ENCODE measurements at places on chromosomes 13 and 19.

- no peak for DNase-seq
Observed at GRCh38 chr19:55091126-55091910, 15.6 kb downstream of the EPS8L1 start.

DNA sequence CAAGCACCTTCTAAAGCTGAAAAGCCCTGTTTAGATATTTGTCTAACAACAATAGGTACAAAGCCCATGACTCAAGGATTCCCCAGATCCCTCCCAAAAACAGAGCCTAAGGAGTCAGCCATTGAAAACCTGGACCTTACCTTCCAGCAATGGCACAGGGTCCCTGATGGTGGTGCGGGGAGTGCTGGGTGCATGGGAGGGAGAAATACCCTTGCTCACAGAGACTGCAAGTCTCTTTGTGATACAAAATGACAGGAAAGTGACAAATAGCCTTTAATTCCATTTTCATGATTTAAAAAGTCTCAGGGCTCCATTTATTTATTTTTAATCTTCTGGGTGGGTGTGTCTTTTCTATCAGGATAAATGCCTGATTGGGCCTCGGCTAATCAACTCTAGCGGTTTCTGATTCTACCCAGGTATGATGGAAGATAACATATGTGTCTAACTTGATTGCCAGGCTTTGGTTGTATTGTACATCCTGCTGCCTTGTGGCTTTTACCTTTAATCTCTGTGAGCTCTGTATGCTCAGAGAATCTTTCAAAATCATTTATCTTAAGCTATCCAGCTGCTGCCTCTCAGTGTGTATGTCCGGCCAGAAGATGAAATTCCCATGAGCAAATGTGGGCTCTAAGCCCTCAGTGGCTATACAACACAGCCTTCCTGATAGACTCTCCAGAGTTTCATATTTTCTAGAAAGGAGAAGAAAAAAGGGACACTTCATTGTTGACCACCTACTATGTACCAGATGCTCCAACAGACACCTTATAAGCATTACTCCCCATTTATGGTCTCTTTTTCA lies 54.6 kb upstream of the FAM124A start:
- no peak for DNase-seq

DNA sequence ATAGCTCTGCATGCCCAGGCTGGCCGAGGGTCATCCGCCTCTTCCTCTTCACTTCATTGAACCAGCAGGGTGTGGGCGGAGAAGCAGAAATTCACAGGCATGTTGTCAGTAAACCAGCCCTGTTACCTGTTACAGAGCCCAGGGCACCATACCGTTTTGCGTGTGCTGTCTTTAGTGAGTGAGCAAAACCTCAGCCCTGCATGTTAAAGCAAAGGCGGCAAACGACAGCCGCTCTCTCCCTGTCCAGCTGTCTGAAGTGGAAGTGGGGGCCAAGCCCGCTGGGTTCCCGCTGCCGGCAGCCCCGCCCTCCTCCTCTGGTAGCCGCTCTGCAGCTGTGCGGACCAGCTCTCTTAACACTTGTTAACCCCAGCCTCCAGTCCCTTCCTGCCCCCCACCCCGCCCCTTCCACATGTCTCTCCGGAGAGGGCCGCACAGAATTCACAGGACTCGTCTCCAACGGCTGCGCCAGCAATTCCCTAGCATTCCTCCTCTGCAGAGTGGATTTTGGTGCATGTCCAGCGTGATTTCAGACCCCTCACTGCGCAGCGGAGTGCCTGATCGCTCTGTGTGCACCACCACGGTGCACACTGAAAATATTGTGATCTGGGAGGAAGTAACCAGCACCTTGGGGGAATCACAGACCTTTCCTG lies 12.7 kb downstream of the KLHL26 start:
- peak; percentile 88 for DNase-seq

GRCh38 chr19:52070496-52070895 lies 21.9 kb upstream of the ZNF432 start:
- DNase-seq: no peak

DNA sequence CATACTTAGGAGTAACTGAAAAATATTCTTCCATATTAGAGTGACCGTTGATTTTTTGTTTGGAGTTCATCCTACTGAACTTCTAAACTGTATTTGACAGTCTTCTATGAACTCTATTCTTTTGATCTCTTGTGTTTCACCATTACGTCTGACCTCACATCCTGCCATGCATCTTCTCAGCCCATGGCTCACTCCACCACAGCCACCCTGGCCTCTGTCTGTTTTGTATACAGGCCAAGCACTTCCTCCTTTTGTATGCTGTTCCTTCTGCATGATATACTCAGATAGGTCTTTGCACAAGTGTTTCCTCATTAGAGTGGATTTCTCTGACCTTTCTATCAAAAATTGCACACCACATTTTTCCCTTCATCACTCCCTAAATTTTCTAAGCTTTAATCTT lies 119.9 kb downstream of the MAB21L1 start:
- no peak for DNase-seq

GRCh38 chr19:7247155-7247554 lies 47.1 kb downstream of the INSR start:
- no peak for DNase-seq

DNA sequence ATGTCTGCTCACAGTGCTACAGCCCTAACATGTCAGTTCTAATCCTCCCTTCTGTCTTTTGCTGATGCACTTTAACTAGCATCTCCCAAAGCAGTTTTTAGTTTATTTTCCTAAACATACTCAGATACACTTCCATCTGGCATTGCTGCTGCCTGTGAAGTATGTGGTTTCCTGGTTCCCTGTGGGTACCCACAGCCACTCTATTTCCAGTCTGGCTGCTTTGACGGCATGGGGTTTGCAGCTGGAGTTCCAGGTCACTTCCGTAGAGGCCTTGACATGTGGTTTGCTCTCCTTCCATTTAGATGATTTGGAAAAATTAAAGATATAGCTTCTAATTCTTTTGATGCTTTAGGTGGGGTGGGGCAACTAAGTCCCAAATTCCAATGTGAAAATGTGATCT lies 375.5 kb downstream of the PCDH20 start:
- no peak for DNase-seq

- DNase-seq: no peak
Observed at GRCh38 chr19:2631213-2631821, 71.2 kb downstream of the GNG7 start.

DNA sequence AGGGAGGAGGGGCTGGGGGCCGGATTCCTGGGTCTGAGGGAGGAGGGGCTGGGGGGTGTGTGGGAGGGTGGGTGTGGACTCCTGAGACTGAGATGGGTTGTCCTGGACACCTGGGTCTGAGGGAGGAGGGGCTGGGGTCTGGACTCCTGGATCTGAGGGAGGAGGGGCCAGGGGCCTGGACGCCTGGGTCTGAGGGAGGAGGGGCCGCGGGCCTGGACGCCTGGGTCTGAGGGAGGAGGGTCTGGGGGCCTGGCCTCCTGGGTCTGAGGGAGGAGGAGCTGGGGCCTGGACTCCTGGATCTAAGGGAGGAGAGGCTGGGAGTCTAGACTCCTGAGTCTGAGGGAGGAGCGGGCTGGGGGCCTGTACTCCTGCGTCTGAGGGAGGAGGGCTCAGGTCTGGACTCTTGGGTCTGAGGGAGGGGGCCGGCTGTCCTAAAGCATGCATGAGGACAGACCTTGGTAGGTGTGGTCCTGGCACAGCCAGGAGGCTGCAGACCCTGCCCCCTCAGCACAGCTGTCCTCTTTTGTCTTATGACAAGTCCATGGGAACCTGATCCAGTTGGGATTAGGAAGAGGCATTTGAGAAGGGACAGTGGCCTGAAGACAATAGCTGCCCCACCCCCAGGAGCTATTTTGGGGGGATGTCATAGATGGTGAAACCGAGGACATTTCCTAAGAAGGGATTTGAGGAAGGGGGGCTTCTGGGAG lies 1.3 kb downstream of the TNNT1 start:
- no peak for DNase-seq

DNA sequence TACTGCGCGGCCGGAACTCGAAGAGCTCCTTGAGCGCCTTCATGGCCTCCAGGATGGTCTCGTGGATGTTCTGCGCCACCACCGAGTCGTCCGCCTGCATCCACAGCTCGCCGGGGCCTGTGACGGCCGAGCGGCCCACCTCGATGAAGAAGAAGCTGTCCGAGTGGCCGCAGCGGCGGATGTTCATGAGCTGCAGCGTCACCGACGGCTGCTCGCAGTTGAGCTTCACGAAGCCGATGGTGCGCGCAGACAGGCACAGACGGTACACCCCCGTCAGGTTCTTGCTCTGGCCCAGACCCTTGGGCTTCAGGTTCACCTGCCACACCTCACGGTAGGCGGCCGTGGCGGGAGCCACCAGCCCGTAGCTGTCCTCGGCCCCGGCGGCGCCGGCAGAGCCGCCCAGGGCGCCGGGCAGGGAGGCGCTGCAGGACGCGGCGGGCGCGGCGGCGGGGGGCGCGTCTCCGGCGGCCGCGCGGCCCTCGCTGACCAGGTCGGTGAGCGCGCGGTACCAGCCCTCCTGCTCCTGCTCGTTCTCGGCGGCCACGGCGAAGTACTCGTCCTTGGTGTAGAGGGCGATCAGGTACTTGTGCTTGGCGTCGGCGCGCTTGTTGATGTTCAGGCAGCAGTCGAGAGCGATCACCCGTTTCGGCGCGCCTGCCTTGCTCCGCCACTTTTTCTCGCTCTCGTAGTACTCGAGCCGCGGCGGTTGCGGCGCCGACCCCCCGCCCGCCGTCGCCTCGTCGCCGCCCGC lies 1.1 kb downstream of the IRS2 start:
- DNase-seq: peak; percentile 77

DNA sequence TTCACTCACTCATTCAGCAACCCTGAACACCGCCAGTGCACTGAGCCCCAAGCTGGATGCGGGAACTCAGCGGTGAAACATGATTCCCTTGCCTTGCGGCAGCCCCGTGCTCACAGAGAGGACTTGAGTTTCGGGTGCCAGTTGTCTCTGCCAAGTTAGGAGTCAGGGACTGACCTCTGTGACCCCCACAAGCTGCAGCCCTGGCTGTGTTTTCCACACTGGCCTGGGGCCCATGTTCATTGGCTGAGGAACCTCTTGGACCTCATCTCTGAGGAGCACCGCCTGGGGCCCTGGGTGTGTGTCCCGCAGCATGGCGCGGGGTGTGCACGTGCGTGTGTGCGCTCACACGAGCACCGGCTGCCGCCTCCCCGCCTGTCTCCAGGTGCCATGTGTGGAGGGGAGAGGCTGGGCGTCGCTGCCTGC lies 31.0 kb downstream of the CAPN12 start:
- DNase-seq: peak; percentile 86

GRCh38 chr19:15432018-15432494 lies 13.3 kb upstream of the AKAP8L start:
- DNase-seq: no peak

GRCh38 chr13:45870232-45870631 lies 18.7 kb upstream of the SIAH3 start:
- DNase-seq: no peak

DNA sequence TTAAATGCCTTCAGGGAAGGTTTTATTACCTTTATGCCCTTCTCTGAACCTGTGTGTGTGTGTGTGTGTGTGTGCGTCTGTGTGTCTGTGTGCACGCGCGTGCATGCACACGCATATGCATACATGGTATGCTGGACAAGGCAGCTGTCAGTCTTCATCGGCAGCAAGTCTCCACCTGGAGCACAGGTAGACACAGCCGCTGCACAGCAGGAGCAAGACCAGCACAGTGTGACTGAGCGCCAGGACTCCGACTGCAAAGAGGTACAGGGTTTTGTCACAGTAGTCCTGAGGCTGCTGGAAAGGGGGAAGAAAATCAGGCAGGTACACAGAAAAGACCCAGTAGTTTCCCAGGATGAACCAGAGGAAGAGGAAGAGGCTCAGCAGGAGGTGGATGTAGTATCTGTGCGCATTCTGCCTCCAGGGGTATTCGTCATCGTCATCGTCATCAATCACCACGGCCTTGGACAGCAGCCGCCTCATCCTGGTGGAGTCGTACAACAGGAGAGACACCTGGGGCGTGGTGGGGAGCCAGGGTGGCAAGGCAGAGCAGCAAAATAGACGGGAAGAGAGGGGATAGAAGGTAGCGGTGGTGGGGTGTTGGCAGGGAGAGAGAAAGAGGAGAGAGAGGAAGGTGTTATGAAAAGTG lies 12.8 kb upstream of the DHRS12 start:
- no peak for DNase-seq

DNA sequence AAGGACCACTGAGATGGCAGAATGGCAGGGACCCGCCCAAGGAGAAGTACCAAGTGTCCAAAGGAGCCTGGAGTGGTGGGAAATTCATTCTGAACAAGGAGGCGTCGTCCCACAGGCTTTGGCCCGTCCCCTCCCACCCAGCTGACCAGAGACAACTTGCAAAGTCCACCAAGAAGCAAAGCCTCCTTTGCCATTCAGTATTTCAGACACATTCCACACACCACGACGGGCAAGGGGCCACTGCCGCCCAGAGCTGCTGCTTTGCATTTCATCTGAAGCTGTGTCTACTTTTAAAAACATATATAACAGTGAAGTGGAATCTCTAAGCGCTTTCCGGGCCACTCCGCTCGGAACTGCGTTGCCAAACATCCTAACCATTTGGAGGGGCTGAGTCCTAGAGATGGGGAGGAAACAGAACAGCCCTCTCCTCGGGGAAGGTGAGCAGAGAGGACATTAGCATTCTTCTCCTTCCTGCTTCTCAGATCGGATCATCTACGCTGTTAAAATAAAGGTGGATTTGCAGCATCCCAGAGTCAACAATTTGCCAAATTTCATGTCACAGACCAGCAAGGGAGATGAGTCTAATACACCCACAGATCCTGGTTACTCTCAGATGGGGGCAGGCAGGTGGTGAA lies 89.0 kb upstream of the ZNF507 start:
- no peak for DNase-seq

GRCh38 chr19:2097203-2097885 lies 629 bp downstream of the IZUMO4 start:
- no peak for DNase-seq

DNA sequence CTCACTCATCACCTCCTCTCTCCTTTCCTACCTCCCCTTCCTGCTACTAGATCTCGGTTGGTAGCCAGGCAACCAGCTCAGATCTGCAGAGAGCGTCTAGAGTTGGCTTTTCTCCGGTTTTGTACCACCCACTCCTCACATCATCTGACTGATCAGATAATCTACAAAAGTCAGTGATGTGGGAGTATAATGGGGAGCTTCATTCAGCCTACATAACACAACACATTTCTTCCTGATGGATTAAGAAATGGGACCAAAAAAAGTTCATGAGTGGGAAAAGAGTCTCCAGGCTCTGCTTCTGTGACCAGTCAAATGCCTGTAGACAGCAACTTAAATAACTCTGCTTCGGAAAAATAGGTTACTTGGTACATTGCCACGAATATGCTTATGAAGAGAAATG lies 279.8 kb downstream of the DCLK1 start:
- DNase-seq: no peak

- DNase-seq: no peak
Observed at GRCh38 chr19:16142032-16142580, 1.4 kb upstream of the HSH2D start.

DNA sequence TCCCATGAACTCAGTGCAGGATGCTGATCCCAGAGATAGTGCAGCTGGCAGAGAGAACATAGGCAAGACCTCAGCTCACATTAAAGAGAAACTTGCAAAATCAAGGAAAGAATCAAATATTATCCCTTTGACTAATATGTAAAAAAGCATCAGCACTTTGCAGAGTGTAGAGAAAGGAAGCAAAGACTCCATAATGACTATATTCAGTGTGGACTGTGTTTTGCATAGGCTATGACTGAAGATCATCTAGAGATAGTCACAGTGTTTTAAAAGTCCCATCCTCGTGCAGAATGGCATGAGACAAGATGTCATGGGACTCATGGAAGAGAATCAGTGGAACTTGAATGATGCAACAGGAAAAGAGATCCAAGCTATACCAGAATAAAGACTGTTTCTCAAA lies 84.0 kb downstream of the RAP2A start:
- DNase-seq: no peak

- no peak for DNase-seq
Observed at GRCh38 chr19:3153286-3154230, 17.7 kb downstream of the GNA15 start.

GRCh38 chr19:49981603-49982593 lies 20.9 kb upstream of the SIGLEC11 start:
- no peak for DNase-seq
